ENCODE measurements at places on chromosomes 11 and 22.

DNA sequence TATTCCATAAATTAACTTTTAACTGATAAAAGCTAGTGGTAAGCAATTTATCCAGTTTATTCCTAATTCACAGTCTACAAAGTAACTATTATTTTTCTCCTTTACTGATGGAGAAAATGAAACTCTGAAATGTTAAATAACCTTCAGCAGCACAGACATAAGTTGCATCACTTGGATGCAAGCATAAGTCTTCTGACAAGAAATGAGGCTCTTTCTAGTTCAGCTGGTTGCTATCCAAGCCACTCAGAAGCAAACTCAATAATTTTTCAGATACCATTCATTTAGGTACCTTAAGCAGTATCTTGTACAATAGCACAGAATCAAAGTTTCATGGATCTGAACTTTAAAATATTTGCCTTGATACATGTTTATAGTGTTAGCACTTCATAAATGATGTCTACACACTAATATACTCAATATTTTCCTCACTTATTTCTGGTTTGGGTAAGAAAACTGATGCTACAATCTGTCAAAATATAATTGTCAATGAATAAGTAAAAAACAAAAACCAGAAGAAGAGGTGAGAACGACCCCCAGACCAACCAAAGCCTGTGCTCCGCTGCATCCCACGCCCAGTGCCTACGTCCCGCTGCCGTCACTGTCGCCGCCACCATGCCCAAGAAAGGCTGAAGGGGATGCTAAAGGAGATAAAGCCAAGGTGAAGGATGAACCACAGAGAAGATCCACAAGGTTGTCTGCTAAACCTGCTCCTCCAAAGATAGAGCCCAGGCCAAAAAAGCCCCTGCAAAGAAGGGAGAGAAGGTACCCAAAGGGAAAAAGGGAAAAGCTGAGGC, 18.1 kb downstream of the FAM168A start:
- no peak for DNase-seq

- DNase-seq, result no peak
Measured at GRCh38 chr11:91243630-91244029, 981.0 kb upstream of the FAT3 start.

DNA sequence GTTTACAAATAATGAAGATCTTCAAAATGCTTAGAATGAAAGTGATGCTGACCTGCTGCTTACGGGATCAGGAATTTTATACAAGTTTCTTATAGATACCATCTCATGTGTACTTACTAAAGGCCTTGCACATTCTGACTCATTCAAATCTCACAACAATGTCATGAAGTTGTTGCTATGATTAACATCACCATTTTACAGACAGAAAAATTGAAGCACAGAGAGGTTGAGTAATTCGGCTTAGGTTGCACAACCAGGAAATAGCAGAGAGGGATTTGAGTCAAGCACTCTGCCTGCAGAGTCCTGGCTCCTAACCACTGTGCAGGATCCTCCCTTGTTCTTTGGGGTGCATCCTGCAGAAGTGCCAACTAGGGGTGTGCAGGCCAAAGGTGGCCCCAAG, 471.9 kb downstream of the MIAT start:
- DNase-seq, result peak; percentile 74

- DNase-seq, result peak; percentile 34
Measured at GRCh38 chr11:123122341-123122740, 60.4 kb upstream of the HSPA8 start.

GRCh38 chr11:76190376-76190775, 15.9 kb downstream of the WNT11 start:
- DNase-seq, result no peak

DNA sequence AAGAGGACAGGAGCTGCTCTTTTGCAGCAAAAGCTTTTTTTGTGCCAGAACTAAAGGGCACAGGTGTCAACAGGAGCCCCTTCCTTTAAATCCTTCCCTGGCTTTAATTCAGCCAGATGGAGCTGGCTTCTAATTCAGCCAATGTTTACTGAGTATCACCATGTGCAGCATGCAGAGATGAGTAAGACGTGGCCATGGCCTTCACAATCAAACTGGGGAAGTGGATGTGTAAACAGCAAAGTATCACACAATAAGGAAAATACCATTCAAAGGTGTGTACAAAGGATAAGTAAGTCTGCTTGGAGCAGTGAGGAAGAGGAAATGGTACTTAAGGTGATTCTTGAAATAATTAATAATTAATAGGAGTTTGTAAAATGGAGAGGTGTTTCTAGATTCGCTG, 243.4 kb downstream of the NXPE2 start:
- no peak for DNase-seq

DNA sequence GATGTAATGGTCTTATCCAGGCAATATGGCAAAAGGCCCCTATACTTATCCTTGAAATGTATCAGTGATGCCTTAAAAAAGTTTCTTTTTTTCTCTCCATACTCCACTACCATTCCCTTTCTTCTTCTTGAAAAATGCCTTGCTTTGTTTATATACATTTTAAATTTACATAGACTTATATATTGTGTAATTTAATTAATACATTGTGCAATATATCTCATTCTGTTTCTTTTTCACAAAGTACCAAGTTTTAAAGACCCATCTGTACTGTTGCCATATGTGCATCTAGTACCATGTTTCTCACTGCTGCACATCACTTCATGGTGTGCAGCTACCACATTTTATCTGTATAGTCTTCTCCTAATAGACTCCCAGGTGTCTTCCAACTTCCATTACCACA, 7.5 kb downstream of the MMP8 start:
- DNase-seq, result no peak

- no peak for DNase-seq
Measured at GRCh38 chr11:61315260-61315659, 17.6 kb downstream of the DDB1 start.

- peak; percentile 93 for DNase-seq
Measured at GRCh38 chr22:27456696-27457503, 344.7 kb downstream of the MN1 start.

DNA sequence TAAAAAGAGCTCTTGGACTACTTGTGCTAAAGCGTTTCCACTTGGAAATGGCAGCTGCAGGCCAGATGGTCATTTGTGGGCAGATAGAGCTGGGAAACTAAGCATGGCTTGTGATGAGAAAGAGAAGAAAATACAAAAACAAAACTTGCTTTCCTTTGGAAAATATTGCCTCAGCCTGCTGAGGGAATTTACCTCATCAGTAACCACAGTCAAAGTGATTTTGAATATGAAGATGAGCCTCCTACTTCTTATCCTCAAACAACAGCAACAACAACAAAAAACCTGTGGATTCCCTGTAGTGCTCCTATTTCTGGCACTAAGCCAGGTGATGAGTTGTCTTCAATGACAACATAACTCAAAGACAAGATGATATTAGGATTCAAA, 62.7 kb upstream of the FIBIN start:
- no peak for DNase-seq

DNA sequence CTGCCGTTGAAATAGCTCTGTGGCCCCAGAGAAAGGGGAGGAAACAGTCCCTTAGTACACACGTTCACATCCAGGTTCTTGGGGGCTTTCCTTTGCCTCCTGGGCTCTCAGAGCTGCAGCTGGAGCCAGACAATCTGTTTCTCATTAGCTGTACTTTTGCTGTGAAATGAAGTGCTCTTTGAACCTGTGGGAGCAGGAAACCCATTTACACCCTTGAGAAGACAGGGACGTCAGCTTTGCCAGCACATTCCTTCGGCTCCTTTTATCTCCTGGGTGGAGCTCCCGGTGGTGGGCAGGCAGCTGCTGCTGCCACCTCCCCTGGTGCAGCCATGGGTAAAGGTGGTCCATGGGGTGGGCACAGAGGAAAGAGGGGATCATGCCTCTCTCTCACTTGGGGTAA, 80.6 kb upstream of the TIMP3 start:
- DNase-seq, result peak; percentile 27

DNA sequence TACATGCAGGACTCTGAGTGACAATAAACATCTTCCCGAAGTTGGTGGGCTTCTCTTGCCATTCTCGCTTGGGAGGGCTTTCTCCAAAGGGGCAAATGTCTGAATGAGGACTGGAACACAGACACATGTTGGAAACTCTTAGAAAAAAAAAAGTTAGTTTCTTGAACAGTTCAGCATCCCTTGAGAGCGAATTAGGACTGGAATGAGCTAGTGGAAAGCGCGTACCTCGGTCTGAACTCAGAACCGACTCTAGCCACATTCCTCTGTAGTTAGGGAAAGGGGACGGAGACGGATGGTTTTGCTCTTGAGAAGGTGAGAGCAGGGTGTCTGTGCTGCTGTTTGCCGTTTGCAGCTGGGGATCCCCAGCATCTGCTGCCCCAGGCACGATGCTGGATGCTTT, 517.3 kb downstream of the TBC1D22A start:
- no peak for DNase-seq

GRCh38 chr11:121482231-121483129, 29.7 kb upstream of the SORL1-AS1 start:
- DNase-seq, result no peak

DNA sequence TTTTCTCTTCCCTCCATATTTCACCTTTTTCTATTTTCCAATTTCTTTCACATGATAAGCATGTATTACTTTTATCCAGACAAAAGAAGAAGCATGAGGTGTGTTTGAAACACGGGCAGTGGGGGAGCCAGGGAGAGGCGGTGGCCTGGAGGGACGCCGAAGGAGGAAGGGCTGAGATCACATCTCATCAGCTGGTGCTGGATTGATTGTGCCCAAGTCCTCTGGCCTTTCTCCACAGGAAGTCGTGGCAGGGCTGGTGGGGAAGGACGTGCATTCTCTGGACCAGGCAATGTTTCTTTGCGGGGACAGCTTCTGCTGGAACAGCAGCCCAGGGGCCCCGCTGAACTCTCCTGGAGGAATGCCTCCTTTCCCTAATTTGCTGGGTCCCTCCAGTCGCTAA, 82.9 kb downstream of the MIAT start:
- DNase-seq, result no peak

- DNase-seq, result no peak
Measured at GRCh38 chr11:71333473-71333872, 81.1 kb upstream of the SHANK2 start.

- DNase-seq, result no peak
Measured at GRCh38 chr11:126853732-126854131, 146.8 kb downstream of the KIRREL3 start.

DNA sequence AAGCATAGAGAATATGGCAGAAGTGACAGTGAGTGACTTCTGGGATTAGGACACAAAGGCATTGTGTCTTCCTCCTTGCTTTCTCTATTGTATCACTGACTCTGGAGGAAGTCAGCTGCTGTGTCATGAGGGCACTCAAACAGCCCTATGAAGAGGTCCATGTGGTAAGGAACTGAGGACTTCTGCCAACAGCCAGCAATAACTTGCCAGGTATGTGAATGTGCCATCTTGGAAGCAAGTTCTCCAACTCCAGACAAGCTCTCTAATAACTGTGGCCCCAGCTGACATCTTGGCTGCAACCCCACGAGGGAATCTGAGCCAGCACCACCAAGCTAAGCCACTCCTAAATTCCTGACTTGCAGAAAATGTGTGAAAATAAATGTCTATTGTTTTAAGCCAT, 83.6 kb upstream of the ZBED5 start:
- DNase-seq, result no peak

DNA sequence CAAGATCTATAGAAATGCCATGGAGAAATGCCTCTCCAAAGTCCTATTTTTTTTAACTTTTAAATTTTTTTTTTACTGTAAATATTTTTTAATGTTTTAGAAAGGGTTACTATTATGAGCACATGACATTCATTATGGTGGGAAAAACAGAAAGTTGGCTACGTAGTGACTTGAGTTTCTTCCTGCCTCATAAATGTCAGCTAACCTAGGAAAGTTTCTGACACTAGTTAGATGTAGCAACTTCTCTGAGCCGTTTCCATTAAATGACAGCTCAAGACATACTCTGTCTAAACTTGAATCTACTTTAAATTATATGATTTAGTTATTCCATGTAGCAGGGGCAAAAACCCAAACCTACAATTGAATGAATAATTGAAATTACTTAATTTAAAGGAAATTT, 18.4 kb upstream of the CTSC start:
- no peak for DNase-seq

- DNase-seq, result no peak
Measured at GRCh38 chr11:37411289-37411688, 813.3 kb upstream of the RAG2 start.

DNA sequence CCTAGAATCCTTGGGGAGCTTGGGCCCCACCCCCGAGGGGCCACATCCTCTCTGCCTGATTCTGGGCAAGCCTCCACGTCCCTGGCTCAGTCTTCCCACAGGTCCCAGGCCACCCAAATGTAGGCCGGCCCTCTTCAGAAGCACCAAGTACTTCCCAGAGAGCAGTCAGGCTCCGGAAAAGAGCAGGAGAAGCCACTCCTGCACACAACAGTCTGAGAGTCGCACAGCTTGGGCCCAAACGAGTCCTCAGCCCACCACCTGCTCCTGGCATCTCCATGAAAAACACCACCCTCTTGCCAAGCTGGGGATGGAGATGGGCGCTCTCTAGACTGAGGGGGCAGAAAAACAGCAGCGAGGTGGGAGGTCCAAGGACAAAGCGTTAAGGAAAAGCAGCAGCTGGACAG, 15.4 kb downstream of the EHD1 start:
- no peak for DNase-seq

- DNase-seq, result peak; percentile 63
Measured at GRCh38 chr11:57527056-57527631, 3.4 kb downstream of the TIMM10 start.

GRCh38 chr11:14539982-14540421, 19.8 kb upstream of the PSMA1 start:
- DNase-seq, result no peak

DNA sequence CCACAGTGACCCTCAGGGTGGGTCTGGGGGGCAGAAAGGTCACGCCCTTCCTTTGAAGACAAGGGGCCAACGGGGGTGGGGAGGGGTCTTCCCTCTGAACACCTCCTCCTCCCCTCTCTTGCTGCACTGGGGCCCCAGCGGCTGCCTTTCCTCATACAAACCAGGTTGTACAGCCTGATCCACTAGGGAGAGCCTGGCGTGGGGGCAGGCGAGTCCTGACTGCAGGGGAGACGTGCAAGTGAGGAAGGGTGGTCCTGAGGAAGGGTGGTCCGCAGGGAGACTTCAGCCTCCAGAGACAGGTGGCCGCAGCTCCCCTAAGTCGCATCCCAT, 43.6 kb upstream of the LINC01488 start:
- DNase-seq, result no peak

DNA sequence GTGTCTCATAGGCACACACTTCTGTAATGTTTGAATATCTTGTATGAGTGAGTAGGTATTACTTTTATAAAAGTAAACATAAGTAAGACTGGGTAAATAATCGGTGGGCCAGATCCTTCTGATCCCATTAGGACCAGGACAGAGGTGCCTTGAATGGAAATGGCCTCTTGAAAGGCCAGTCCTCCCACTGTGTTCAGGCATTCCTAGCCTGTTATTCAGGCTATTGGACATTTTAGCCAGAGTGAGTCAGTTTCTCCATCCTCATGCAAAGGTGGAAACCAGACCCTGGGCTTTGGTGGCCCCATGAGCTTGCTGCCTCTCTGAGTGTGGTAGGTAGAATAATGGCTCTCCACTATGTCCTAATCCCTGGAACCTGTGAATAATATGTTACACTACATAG, 34.4 kb downstream of the C11orf96 start:
- DNase-seq, result no peak
